ENCODE measurements at places on chromosomes 6 and 20. TPM values are rescaled to one million over a fixed set of nuclear protein-coding genes. Genes with fewer than 3 reads are reported as not detected.

Gene TSPYL4
- total RNA-seq, result 27.7 TPM

Gene TUBB
- 423 TPM for total RNA-seq

Gene TDRD6
- total RNA-seq, result under 0.01 TPM

Gene DDO
- total RNA-seq, result not detected

Gene SCUBE3
- total RNA-seq, result 0.11 TPM

Gene LIN28B
- under 0.01 TPM for total RNA-seq

Gene TREM1
- not detected for total RNA-seq

Gene CPXM1
- under 0.01 TPM for total RNA-seq

Gene PDSS2
- 6.7 TPM for total RNA-seq

Gene PRDM13
- total RNA-seq, result not detected

Gene PLCB1
- total RNA-seq, result 1.6 TPM

Gene CD93
- total RNA-seq, result not detected

Gene LAMA4
- 1.2 TPM for total RNA-seq

Gene TMEM151B
- not detected for total RNA-seq

Gene CYB5R4
- total RNA-seq, result 2.7 TPM

Gene SLC17A2
- not detected for total RNA-seq

Gene SYTL3
- 13.2 TPM for total RNA-seq

Gene OR2H2
- not detected for total RNA-seq

Gene SLC12A5
- 0.33 TPM for total RNA-seq

Gene ALDH5A1
- total RNA-seq, result 1.3 TPM

Gene LINC00237
- total RNA-seq, result not detected

Gene CD109
- 181 TPM for total RNA-seq

Gene BEND6
- 12.6 TPM for total RNA-seq

Gene CDSN
- total RNA-seq, result 69.1 TPM

Gene LHFPL5
- not detected for total RNA-seq

Gene EEF1A2
- total RNA-seq, result 11.0 TPM

Gene GABRR1
- total RNA-seq, result not detected

Gene COL12A1
- total RNA-seq, result 301 TPM

Gene SNAI1
- not detected for total RNA-seq

All from placental epithelial cell (primary cell).